NCI-H1694 treated with DMSO at 0.1 percent for 48 hours (cell line): ENCODE measurements at places on chromosomes 16 and 17.
A peak's percentile ranks its signal among the peaks of the same experiment; 100 is the strongest.

- DNase-seq: peak; percentile 33
These were observed 649 bp downstream of the GSE1 start for GRCh38 chr16:85613604-85614337.

DNA sequence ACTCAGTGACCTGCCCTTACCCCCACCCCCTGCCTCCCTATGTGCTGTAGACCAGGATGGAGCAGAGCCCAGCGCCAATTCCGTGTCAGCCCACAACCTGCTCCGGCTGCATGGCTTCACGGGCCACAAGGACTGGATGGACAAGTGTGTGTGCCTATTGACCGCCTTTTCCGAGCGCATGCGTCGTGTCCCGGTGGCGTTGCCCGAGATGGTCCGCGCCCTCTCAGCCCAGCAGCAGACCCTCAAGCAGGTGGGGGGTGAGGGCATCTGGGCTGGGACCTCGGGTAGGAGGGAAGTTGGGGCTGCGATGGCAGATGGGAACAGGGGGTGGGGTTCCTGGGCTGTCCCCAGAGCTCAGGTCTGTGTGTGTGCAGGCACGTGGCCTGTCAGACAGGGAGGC, 6.3 kb upstream of the CACNA1G start:
- no peak for DNase-seq

DNA sequence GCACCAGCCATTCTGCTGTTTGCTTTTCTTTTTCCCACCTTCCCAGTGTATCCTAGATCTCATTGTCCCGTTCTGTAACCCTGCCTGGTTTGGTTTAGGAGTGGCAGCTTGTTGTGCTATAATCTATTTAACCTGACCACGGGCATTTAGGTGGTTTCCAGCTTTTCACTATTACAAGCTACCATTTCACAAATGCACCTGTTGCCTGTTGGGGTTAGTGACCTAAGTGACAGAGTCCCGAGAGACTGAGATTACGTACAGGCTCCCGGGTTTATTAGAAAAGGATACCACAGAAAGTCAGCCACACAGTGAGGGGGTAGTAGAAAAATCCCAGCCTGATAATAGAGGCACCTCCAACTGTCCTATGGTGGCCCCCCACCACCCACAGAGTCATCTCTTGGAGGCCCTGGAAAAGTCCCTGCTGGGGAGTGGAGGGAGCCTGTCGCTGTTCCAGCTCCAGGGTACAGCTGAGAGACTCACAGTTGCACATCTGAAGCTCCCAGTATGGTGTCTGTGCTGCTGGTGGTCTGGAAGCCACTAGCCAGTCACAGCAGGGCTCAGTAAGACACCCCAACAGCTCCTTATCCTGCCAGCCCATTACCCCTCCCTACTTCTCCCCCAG, 21.2 kb downstream of the CLEC16A start:
- no peak for DNase-seq

GRCh38 chr17:78537217-78537860, 39.9 kb downstream of the DNAH17 start:
- no peak for DNase-seq

DNA sequence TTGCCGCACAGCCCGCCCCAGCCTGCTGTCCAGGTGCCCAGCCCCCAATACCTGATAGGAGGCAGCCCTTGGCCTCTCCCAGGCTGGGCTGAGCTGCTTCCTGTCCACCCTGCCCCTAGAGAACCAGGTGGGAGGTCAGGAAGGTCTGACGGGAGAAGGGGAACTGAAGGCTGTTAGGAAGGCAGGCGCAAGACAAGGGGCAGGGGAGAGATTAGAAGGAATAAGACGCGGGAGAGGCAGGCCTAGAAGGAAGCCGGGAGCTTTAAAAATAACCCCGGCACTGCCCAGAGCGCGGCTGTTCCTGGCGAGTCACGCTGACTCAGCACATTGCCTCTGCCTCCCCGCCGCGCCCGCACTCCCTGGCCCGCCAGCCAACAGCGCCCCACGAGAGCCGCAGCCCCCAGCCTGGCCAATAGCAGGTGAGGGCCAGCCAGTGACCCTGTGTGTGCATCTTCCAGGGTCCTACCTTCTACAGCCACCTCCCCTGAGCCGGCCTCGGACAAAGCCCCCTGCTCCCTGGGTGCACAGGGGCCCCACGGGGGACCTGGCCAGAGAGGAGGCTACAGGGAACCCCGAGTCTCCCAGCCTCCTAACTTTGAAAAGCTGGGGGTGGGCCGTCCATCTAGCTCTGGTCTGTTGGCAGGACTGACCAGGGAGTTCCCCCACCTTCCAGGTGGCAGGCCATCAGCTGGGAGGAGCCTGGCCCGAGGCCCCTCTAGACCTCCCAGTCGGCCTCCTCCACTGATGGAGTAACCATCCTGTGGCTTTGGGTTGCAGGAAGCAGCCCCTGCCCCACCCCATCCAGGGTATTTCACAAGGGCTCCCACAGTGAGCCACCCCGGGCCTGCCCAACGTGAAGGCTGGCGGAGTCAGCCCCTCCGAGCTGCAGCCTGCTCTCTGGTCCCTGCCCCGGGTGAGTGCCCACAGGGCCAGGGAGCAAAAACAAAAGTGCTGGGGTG, 4.0 kb downstream of the MAFG start:
- DNase-seq: no peak

DNA sequence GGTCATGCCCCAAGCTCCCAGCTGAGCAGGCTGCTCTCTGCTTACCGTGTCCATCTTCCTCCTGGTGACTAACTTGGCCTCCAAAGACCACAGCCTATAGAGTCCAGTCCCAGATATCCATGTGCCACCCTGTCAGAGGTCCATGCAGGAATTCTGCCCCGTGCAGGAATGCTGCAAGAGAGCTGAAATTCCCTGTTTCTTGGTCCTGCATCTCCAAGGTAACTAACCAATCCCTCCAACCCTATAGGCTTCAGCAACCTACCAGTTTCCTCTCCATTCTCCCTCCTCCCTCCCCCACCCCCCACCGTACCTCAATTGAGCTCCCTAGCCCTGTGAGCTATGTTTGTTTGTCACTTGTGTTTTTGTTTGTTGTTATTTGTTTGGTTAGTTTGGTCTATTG, 9.6 kb upstream of the MKS1 start:
- DNase-seq: no peak

DNA sequence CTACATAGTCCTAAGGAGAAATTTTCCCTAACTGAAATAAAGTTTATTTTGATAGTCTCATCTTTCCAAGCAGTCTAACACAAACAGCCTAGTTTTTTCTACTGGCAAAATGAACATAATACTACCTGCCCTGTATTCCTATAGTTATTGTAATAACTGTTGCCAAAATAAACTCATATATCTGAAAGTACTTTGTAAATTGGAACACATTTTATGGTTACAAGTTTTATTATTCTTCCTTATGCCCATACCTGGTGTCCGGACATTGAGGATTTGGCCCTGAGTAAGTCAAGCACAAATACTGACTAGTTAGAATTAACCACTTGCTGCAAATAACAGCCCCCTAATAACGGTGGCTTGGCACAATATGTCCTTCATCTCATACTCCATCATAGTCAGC, 120.4 kb upstream of the TOM1L1 start:
- DNase-seq: no peak
